Stimulated activated CD4-positive, alpha-beta T cell treated with anti-CD3 and anti-CD28 coated beads, Interleukin-15, amount 100 ng/mL, for 48 hours (primary cell): ENCODE measurements at places on chromosomes 2 and 18.

- DNase-seq: no peak
Observed at GRCh38 chr2:105070010-105070865, 32.4 kb downstream of the MRPS9 start.

GRCh38 chr2:169670215-169670651, 24.0 kb downstream of the CFAP210 start:
- no peak for DNase-seq

DNA sequence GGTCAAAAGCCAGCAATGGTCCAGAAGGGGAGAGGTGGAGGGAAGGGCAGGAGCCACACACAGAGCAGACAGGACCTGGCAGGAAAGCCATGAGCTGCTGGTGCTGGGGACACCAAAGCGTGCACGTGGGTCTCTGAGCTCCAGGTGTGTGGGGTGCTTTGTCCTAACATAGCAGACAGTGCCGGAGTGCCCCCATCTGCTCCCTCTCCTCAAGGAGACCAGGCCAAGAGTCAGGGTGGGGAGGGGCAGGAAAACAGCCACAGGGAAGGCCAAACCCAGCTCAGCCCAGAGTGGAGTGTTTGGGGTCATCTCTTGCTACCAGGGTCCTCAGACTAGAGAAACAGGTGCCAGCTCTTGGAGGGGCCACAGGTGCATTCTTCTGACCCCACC, 4.2 kb upstream of the GPC1 start:
- no peak for DNase-seq

- no peak for DNase-seq
Observed at GRCh38 chr2:130819226-130819607, 17.5 kb upstream of the ARHGEF4 start.

- DNase-seq: no peak
Observed at GRCh38 chr18:74257083-74257482, 34.7 kb downstream of the CYB5A start.

DNA sequence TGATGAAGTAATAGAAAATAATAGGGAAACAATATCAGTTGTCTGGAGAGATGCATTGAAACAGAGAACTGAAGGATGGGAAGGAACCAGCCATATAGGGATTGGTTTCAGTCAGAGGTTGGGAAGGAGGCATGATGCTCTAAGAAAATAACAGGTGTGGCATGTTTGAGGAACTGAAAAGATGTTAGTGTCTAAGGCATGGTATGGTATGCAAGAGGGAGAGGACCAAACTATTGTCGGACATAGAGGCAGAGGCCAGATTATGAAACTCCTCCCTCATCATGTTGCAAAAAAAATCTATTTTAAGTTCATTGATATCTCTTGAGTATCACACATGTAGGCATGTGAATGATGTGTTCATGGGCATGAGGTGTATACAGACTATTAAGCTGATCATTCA, 48.9 kb upstream of the EMILIN2 start:
- no peak for DNase-seq

DNA sequence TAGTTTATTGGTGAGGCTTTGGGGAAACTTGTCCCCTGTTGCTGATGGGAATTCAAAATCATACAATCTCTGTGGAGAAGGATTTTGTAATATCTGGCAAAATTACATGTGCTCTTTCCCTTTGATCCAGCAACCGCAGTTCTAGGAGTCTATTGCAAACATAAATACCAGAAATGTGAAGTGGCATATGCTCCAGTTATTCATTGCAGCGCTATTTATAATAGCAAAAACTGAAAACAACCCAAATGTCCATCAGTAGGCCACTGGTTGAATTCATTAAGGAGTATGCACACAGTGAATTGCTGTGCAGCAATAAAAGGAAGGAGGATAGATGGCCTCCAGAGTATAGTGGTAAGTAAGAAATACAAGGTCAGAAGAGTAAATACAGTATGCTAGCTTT, 76.5 kb downstream of the HNRNPLL start:
- DNase-seq: no peak

- no peak for DNase-seq
Observed at GRCh38 chr18:76982038-76982437, 150.5 kb downstream of the MBP start.

DNA sequence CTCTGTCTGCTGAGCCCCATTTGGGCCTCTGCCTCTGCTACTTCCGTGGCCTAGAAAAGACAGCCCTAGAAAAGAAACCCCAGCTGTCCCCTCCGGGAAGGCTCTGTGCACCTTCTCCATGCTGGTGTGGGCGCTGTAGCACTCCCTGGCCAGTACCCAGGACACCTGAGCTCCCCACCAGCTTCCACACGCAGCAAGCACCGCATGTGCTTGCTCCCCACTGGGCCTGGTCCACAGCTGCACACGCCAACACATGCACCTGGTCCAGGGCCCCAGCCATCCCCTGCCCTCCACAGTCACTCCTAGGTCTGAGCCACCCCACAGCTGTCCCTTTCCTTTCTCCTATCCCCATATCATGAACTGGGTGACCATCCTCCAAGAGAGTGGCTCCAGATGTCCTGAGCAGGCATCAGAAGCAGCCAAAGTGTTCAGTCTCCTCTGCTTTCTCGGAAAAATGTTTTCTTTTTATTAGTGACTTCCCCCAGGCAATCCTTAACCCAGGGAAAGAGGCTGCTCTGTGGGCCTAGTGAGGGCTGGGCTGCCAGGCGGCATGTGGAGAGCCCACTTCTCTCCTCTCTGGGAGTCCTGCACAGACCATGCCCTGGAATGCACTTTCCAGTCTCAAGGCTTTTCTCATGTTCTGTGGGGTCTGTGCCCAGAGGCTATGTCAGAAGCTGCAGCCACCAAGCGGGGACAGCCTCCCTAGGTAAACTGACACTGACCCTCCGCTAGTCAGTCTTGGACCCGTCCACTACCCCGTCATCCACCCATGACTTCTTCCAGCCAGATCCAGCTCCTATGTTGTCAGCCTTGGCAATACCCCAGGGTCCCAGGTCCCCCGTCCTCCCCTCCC, 133.7 kb downstream of the KLHL29 start:
- DNase-seq: no peak
